ENCODE measurements at places on chromosomes 7 and 10.

- no peak for DNase-seq
Measured at GRCh38 chr7:51602376-51602775, 285.8 kb upstream of the COBL start.

DNA sequence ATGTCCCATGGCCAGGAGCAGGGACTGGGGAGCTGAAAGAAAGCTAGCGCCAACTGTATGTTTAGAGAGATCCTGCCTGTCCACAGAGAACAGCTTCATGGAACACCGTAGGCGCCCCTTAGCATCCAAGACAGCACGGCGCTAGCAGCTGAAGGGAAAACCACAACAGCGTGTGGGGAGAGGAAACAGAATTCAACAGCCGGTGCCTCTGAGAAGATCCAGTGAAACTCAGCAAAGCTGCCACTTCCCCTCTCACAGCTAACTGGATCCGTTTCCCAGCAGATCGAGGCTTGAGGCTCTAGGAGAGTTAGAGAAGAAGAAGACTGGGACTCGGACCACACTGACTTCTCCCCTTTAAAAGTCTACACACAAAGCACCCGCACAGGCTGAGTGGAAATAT, 145.0 kb downstream of the MAD1L1 start:
- DNase-seq = peak; percentile 58

- no peak for DNase-seq
Measured at GRCh38 chr10:53387562-53387961, 615.0 kb upstream of the MBL2 start.

DNA sequence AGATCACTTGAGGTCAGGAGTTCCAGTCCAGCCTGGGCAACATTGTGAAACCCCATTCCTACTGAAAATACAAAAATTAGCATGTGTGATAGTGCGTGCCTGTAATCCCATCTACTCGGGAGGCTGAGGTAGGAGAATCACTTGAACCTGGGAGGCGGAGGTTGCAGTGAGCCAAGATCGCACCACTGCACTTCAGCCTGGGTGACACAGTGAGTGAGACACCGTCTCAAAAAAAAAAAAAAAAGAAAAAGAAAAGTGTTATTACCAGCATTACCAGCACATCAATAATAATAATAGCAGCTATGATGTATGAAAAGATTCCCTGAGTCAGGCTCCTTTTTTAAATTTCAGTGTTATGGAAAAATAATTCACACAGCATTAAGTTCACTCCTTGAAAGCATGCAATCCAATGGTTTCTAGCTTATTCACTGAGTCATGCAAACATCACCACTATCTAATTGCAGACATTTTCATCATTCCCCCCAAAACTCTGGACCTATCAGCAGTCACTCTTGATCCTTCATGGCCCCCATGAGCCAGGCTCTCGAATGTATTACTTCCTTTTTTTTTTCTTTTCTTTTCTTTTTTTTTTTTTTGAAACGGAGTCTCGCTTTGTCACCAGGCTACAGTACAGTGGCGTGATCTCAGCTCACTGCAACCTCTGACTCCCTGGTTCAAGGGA, 228.4 kb downstream of the FANK1 start:
- no peak for DNase-seq

GRCh38 chr7:137266764-137267163, 76.8 kb downstream of the PTN start:
- DNase-seq = peak; percentile 5

DNA sequence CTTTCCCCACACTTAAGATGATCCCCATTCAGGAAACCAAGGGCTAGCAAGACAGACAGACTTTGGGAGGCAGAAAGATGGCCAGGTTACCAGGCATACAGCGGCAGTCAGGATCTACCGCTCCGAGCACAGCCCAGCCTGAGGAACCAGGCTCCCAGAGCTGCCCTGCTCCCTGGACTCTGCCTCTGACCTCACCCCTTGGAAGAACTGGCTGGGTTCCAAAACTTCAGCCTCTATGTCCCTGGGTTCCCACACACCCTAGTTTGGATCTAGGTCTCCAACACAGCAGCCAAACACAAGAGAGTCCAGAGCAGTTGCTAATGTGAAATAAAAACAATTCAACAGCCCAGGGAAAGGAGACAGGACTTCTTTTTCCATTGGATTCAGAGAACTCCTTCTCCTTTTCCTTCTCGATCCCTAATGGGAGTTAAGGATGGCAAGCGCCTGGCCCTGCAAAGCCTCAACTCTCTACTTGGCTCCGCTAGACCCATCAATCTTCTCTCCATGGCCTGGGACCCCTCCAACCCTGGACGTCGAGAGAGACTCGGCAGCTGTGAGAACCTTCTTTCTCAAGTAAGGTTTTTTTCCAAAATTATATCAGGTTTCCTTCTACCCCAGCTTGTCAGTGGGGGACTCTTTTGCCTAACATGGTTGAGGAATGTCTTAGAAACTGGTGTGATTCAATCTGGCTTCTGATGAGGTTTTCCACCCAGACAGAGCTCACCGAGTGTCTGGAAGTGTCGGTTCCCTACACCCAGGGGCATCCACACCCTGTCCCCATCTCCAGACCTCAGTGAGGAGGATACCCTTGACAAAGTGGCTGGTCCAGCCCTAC, 219.6 kb downstream of the KCNMA1 start:
- DNase-seq = peak; percentile 32

Data from muscle of leg (tissue), 16 donors.